ENCODE measurements at places on chromosomes 16 and 17.

DNA sequence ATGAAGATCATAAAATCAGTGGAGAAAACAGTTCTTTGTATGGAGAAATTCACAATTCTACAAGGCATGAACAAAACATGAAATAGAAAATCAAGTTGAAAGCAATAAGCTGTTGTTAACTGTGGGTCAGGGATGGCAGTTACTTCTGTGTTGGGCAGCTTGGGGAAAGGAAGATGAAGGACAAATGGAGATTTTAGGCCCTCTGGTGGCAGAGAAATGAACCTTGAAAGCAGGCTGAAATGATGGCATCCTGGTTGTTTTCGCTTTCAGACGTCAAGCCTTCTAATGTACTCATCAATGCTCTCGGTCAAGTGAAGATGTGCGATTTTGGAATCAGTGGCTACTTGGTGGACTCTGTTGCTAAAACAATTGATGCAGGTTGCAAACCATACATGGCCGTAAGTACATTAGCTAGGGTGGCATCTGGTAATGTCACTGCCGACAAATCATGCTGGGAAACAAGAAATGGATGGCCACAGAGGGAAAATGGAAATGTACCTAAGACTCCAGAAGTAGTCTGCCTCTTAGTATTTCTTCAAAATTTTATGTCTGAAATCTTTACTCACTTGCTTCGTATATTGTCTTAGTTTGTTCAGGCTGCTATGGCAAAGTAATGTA lies 108.9 kb downstream of the MAP2K6 start:
- peak; percentile 11 for DNase-seq

DNA sequence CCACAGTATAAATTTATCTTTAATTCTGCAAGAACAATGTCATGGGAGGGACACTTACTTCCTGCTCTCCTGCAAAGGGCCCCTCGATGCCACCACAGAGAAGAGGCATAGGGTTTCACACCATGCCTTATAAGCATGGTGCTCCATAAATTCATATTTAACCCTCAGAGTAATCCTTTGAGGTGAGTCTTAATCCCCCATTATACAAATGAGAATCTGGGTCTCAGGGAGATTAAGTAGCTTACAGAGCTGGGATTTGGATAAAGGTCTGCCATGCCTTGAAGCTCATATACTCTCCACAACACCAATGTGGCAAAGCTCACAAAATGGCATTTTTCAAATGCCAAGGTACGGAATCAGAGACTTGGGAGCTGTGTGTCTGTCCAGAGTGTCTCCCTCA lies 268.5 kb upstream of the CCL2 start:
- DNase-seq, result no peak

DNA sequence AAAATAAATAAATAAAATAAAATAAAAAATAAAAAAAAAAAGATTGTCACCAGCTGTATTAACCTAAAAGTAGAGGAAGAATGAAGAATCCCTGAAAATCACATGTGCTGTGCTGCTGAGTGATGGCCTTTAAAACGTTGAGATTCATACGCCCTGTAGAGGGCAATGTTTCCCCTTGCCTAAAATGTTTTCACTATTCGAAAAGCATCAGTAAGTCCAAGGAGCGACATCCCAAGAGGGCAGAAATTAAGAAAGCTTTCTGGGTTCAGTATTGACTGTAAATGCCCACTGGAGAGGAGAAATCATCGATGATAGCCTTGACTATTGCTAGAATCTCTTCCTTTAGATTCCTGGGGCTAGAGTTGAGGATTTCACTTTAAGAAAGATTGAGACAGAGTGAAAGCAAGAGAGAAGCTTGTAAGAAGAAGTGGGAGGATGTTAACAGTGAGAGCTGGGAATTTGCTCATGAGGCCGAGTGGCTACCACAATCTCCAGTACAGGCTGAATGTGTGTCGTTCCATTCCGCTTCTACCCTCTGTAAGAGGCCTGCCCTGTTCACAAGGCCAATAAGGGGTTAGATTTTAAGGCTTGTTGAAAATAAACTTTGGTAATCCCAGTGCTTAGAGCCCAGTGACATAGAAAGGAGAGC lies 170.8 kb upstream of the FAM20A start:
- DNase-seq, result peak; percentile 47

DNA sequence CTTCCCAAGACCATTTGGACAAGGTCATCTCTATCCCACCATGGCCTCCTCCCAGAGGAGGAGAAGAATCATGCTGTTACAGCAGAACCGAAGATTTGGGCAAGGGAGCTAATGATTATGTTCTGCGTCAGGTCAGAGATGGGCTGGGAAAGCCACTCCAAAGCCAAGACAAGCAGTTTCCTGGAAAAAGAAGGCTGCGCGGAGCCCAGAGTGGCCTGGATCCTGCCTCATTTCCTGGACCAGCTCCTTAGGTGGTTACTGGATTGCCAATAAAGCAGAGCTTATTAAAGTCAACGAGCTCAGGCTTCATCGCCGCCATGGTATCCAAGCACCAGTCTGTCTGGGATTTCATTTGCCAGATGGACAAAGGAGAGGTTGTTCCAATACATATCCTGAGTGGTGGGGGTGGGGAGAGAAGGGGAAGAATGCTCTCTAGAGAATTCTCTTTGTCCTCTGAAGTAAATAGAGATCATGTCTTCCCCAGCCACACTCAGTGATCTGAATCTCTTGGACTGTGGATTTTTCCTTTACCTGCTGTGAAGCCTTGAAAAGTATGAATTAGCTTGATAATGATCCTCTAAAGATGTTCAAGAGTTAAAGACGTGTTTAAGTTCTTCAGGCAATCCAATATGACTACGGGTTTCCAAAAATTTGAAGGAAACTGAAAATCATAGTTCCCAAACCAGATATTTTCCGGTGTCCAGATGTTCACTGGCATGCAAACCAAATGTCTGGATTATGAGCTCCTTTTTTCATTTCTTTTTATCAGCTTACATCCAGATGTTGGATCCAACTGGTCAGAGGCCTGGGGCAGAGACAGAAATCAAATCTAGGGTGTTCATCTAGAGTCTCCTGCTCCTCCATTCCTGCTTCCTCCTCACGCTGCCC lies 17.7 kb downstream of the PRAC1 start:
- DNase-seq, result no peak
